ENCODE measurements at places on chromosomes 5 and 9.

DNA sequence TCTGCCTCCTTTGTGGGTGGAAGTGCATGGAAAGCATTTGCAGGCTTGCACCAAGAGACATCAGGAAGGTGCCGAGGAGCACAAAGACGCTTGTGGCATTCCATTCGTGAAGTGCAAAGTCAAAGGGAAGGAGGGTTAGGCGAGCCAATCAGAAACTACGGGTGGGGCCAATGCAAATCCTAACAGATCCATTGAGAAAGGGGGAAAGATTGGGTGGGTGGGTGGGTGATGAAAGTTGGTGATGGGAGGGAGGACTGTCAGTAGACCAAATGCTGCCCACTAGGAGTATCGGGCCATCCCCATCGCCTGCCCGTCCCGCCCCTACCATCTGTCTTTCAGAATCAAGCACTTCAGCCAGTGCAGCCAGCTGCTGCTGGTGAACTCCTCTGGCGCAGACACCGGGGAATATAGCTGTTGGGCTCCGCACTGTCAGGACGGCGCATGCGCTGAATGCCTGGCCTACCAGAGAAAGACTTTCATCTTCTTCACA, 17.1 kb upstream of the ANXA6 start:
- DNase-seq = no peak

DNA sequence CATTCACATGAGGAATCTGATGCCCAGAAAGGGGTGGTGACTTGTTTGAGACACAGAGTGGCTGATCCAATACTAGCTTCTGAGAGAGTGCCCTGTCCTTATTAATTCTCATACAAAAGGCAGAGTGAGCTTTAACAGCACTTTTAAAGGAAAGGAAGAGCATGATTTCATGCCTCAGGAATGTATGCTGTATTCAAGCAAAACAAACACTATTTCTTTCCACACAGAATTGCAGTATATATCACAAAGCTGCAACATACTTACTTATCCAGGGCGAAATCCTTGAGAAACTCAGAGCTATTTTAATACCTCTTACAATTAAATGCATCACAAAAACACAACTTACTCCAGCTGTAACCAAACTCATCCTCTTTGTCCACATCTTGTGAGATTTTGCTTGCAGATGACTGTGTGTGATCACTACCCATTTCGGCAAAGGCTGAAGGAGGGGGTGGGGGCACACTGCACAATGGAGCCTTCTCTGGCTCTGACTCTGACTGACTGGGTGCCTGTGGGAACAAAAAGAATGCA, 139.8 kb downstream of the MPDZ start:
- DNase-seq = no peak

DNA sequence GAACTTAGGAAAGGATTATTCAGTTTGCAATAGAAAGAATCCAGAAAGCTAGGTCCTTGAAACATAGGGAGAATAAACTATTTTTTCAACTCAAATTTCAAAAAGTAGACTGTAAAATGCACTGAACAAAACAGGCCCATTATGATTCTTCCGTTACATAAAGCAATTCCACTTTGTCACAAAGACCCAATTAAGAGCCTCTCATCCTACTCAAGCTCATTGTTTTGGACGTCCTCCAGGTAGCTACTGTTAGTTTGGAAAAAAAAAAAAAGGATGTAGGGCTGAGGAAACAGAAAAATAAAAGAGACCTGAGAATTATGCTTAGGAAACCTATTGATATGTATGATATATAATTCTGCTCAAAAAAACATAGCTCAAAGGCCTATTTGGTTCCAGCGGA, 74.0 kb downstream of the DIRAS2 start:
- DNase-seq = no peak

GRCh38 chr5:159737263-159737662, 179.0 kb upstream of the ADRA1B start:
- DNase-seq = no peak

DNA sequence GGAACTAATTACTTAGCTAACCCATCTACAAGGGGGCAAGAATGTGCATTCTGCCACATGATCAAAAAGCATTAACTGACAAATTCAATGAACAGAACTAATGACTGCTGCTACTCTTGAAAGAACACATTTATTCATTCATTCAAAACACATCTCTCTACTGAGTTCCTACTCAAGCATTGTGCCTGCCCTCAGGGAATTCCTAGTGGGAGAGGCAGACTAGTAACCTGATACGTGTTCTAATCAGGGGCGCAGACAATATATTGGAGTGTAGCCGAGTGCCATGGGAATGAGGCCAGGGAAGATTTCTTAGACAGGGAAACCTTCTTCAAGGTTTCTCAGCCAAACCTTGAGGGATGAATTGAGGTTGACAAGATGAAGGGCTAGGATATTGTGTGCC, 56.7 kb upstream of the PAPPA start:
- peak; percentile 47 for DNase-seq

DNA sequence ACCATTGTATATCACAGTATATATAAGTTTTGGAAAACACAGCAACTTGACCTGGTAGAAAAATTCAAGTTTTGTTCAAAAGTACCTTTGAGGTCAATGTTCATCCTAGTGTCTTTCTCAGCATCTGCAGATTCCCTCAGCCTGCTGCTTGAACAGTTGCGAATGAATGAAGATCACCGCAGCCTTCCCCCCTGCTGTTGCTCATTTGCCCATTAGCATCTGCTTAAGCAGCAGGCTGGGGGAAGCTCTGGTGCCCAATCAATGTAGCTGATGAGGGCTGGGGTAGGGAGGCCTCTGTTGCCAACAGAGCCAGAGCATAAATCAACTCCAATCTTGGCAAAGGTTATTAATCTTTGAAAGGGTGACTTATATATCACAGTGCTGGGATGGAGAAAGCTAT, 586.5 kb upstream of the PTPRD start:
- DNase-seq = peak; percentile 60

- no peak for DNase-seq
Measured at GRCh38 chr5:16854351-16854750, 81.7 kb downstream of the MYO10 start.

DNA sequence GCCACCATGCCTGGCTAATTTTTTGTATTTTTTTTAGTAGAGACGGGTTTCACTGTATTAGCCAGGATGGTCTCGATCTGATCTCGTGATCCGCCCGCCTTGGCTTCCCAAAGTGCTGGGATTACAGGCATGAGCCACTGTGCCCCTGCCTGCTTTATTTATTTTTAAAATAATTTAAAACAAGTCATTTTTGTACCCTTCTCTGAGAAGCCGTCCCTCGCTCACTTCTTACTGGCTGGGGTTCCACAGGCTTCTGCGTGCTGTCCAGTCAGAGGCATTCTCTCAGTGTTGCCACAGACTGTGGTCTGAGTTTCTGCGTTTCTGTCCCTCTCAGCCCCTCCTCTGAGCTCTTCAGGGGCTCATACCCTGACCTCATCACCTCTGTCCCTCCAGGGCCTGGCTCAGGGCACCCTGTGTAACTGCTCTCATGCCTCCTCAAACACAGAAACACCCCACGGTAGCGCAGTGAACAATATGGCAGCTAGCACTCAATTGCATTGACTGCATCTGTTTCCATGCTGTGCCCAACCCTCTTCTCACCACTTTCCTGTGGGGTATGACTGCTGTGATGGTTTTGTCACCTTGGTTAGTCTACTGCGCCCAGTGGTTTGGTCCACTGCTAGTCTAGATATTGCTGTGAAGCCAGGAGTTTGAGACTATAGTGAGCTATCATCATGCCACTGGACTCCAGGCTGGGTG, 44.3 kb upstream of the SH3PXD2B start:
- no peak for DNase-seq

DNA sequence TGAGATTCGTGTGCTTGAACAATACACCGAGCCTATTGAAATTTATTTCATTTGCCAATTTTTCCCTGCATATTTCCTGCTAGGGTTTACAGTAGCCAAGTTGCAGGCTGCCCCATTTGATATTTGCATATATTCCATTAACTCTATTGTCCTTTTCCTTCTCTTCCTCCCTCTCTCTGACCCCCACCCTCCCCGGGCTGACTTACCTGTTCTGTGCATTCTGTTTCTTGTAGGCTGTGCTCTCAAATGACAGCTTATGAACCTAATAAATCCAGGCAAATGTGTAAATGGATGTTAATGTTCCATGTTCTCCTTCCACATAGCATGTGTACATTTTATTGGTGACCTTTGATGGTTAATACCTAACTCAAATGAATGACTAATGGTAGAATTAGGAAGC, 1169.2 kb upstream of the WWC1 start:
- no peak for DNase-seq

GRCh38 chr9:477193-477592, 262.5 kb downstream of the DOCK8 start:
- no peak for DNase-seq

GRCh38 chr5:11955331-11955730, 51.1 kb upstream of the CTNND2 start:
- no peak for DNase-seq

DNA sequence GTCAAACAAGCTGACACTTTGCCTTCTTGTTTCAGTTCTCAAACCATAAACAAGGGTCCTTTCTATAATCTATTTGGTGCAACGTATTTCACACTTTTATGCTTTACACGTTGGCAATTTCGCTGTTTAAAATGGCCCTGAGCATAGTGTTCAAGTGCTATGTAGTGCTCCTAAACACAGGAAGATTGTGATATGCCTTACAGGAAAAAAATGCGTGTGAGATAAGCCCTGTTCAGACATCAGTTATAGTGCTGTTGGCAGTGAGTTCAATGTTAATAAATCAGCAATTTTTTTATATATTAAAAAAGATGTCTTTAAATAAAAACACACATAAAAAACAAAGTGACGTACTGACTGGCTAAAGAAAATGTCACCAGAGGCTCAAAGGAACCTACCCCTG, 23.9 kb downstream of the CLINT1 start:
- DNase-seq = no peak

GRCh38 chr5:93022796-93023447, 558.1 kb downstream of the NR2F1-AS1 start:
- DNase-seq = no peak

DNA sequence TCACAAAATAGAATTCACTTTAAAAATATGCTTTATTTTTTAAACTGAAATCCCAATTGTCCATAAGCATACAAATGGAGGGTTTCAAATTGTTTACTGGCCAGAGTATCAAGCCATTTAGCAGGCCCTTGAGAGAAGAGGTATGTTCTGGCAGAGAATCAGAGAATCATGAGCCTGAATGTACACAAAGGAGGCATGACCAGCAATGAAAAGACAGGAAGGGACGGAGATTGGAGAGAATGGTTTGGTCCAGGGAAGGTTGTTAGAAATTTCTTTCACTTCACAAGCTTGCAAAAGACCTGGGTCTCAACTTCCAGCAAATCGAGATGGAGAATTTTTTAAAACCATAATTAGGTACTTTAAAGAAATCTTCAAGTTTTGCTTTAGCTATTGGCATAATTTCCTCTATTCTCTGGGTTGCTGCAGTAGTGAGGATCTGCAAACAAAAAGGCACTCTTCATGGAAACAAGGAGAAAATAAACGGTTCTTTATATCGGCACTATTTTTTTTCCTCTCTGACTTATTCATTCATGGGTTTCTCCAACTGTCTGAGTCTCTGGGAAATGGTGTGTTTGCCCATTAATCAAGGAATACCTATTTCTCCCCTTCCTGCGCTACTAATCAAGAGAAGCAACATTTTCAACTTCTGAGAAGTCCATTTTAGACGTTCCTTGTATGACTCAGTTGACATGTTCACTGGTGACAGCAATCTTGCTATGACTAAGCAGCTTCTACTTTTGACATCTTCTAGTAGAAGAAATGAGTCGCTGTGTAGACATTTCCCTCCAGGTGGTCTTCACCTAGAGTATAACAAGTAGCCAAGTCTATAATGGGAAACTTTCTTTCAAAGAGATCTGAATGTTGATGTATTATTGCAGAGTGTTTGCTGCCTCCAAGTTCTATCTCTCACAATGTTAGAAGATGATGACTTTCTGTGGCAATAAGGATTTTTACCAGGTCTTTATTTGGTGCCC, 23.1 kb upstream of the ERCC6L2 start:
- DNase-seq = no peak

GRCh38 chr9:6382681-6383080, 30.3 kb upstream of the UHRF2 start:
- DNase-seq = no peak

GRCh38 chr5:42994246-42994554, 45.9 kb downstream of the ANXA2R start:
- DNase-seq = no peak

- no peak for DNase-seq
Measured at GRCh38 chr5:5473226-5473625, 50.7 kb downstream of the ICE1 start.

DNA sequence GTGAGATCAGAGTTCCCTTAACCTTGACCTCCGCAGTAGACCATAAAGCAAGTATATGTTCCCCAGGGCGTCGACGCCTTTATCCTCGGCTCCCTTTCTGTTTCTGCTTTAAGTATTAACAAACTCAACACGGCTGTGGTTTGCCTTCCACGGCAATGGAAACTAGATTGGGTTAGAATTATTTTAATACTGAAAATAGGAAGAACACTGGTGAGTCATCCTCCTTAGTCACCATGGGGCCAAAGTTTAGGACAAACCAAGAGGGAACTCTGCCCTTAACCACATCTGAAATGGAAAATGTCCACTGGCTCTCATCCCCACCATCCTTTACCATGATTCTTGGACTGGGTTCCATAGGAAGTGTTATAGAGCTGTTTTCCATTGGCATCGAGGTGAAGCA, 386.1 kb downstream of the ACTL7B start:
- DNase-seq = no peak

DNA sequence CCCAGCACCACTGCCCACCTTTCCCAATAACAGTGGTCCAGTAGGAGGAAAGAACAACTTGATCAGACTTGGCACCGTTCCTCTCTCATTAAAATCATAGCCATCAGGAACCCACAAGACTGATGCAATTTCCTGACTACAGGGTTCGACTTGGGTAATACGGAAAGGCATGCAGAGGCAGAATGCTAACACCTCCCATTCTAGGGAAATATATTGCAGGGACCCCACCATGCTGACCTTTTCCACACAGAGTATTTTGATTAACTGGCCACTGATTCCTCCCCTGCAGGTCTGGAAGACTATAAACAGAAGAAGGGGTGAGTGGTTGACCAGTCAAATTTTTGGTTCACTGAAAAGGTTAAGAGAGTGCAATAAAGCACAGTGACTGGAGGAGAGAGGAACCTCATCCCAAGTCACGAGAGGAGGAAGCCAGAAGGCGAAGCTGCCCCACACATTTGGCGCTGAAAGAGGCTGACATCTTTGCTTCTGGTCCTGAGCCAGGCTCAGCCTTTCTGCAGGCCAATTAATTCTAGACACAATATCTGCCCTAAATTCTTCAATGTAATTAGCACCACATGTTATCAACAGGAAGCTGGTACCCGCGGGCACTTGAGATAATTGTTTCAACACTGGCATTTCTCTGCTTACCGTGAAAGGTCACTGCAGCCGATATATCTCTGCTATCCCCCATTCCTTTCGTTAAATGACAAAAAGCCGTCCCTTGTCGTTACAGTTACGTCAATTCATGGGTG, 64.7 kb upstream of the SPOCK1 start:
- DNase-seq = no peak

GRCh38 chr9:76756268-76756640, 8.0 kb upstream of the PCA3 start:
- peak; percentile 73 for DNase-seq

- no peak for DNase-seq
Measured at GRCh38 chr5:133338504-133339355, 273.6 kb downstream of the FSTL4 start.

GRCh38 chr5:36462295-36463021, 143.9 kb upstream of the SLC1A3 start:
- no peak for DNase-seq

GRCh38 chr5:91464886-91465646, 81.9 kb upstream of the ARRDC3 start:
- DNase-seq = no peak

GRCh38 chr9:119951090-119951489, 581.9 kb upstream of the BRINP1 start:
- no peak for DNase-seq

GRCh38 chr9:98479967-98480847, 224.8 kb upstream of the TBC1D2 start:
- no peak for DNase-seq
